ENCODE measurements at places on chromosomes 7 and 10.

DNA sequence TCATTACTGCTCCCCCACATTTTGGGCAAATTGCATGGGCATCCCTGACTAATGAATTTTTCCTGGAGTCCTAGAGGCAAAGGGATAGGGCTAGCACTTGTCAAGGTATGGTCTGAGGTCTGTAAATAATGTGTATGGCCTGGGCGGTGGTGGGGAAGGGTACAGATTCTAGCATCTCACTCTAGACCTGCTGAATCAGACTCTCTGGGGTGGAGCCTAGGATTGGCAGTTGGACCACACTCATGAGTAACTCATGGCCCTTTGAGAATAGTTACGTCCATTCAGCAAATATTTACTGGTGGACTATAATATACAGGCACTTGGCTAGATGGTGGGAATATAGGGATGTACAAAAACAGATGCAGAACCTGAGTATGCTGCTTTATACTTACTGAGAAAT lies 118.0 kb downstream of the CELF2 start:
- DNase-seq = no peak

GRCh38 chr7:32163896-32164295 lies 93.7 kb upstream of the PDE1C start:
- DNase-seq = no peak

- no peak for DNase-seq
These were observed 225.2 kb upstream of the FZD1 start for GRCh38 chr7:91039033-91039432.

DNA sequence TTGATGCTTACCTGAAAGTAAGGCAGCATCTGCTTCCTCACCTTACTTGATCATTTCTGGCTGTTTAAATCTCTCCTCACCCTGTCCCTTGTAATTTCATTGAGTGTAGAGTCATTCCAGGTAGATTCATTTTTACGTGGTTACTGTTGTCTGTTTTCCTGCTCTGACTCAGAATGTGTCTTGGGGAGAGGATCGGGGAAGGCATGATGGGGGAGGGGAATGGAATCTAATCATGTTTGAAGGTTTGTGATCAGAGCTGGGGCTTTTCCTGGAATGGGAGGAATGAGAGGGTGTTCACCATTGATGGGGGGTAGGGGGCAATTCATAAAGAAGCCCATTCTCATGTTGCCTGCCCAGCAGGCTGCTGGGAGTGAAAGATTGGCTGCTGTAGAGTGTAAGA lies 18.7 kb downstream of the SEC24C start:
- no peak for DNase-seq

DNA sequence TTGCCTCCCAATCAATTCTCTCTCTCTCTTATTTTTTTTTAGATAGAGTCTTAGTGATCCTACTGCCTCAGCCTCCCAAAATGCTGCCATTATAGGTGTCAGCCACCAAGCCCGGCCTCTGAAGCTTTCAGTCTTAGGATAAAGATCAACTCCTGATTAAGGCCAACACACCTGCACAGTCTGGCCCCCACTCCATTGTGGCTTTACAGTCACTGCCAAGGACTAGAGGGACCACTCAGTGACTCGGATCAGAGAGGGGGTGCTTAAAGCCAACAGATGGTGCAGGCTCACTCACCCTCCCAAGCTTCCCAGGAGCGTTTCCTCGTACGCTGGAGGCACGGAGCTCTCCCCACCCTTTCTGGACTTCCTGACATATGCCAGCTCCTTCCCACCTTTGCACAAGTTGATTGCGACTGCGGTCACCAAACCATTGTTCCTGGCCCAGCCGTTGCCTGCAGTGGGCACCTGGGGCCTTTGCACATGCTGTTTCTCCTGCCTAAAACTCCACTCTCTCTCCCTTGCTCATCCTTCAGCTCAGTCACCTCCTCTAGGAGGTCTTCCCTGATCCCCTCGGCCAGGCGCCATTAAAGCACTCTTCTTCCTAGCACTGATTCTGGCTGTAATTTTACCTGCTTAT lies 1.7 kb upstream of the CDH23 start:
- DNase-seq = no peak

- DNase-seq = no peak
These were observed 33.9 kb downstream of the LRRC4 start for GRCh38 chr7:127997226-127997922.

DNA sequence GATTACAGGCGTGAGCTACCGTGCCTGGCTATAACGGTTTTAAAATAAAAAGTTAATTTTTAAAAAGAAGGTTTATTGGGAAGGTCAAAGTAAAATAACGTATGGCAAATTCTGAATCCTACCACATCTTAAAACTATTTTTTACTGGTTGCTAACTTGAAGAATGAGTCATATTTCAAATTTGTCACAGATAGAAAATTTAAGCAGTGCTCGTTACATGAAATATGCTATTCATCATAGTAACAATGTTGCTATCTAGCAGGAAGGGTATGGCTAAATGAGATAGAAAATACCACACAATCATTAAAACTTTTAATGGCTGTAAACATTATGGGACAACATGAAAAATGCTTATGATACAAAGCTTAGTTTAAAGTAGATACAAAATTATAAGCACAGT lies 500.5 kb downstream of the PHTF2 start:
- DNase-seq = no peak

DNA sequence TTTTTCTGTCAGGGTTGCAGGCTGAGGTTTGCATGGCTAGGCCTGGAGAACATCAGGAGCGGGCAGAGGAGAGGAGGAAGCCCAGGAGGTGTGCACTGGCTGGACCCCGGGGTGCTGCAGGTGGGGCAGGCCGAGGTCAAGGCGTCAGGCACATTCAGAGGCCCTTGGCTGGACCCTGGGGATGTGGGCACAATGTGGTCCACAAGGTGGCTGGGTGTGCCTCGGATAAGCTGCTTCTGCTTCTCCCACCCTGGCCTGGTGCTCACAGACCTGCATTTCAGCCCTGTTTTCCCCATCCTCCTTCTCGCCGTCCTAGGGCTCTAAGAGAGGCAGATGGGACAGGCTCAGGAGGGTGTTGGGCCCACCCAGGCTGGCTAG lies 108.2 kb downstream of the ADCY1 start:
- DNase-seq = no peak

DNA sequence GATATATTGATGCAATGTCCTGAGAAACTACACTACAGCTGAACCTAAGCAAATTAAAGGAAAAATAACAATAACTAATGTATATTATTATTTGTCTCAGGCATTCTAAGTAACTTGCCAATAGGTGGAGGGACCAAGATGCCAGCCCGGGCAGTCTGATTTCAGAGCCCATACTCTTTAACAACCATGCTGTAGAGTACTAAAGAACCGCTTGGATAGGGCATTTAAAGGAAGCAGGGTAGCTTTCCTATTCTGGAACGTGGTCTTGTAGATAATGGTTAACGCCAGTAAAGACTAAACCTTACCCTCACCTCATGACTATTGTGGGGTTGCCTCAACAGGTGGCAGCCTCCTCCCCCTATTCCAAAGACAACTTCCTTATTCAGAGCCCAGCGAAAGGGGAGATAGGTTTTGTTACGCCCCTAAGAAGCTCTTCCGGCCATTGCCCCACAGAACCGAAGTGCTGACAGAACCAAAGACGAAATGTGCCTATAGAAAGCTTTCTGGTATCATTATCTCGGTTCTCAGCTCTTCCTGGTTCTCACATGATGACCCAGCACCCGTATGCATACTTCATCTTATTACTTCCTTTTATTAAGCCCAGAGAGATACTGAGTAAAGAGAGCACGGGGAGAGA lies 707 bp upstream of the C1GALT1 start:
- peak; percentile 52 for DNase-seq

DNA sequence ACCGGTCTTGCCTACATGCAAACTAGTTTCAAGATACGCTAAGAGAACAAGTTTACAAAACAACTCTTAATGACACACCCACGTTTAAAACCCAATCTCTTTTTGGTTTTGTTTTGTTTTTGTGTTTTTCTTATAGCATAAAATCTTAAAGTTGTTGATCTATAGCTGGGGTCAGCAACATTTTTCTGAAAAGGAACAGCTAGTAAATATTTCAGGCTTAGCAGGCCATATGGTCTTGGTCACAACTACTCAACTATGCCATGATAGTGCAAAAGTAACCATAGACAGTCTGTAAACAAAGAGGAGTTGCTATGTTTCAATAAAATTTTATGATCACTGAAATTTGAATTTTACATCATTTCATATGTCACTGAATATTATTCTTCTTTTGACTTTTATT lies 327.4 kb downstream of the AGMO start:
- DNase-seq = no peak

DNA sequence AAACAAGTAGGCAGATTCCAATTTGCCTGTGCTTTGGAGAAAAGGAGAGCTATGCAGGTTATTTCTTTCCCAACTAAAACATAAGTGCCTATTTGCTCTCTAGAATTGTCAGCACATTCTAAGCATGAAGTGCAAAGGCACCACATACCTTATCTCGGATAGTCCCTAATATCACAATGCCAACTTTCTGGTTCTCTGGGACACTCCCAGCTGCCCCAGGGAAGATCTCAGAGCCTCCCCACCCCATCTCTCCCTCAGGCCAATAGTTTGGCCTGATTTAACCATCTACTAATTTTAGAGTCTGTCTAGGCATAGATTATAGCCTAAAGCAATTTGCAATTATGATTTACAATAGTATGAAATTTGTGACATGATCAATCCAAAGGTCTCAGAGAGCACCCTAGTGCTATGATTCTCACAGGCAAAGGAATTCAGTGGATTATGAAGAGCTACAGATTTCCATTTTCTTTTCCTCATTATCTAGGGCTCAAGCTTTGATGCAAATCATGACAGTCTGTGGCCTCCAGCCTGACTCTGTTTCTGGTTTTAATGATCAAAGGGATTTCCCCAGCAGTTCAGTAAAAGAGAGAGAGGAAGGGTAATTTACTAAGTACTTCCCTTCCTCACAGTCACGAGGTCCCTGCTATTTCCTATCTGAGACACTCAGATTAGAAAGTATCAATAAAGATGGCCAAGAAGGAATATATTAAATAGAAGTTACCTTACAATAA lies 29.0 kb upstream of the IL6 start:
- no peak for DNase-seq

- DNase-seq = no peak
These were observed 80.0 kb downstream of the PAX2 start for GRCh38 chr10:100825325-100825875.

- no peak for DNase-seq
These were observed 89.1 kb downstream of the CELF2 start for GRCh38 chr10:11106621-11107374.

DNA sequence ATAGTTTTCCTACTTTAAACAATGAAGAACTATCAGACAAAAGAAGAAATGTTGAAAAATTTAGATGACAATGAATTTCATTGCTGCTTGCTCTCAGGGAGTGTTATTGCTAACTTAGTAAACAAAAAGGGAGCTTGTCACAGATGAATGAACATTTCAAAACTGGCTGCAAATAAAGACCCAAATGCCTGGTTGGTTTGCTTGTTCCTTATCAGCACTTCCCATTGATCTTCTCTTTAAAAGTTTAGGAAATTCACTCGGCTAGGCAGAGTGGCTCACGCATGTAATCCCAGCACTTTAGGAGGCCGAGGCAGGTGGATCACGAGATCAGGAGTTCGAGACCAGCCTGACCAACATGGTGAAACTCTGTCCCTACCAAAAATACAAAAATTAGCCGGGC lies 167.2 kb downstream of the RAPGEF5 start:
- DNase-seq = no peak

- no peak for DNase-seq
These were observed 19.7 kb downstream of the TRDMT1 start for GRCh38 chr10:17181751-17182150.

DNA sequence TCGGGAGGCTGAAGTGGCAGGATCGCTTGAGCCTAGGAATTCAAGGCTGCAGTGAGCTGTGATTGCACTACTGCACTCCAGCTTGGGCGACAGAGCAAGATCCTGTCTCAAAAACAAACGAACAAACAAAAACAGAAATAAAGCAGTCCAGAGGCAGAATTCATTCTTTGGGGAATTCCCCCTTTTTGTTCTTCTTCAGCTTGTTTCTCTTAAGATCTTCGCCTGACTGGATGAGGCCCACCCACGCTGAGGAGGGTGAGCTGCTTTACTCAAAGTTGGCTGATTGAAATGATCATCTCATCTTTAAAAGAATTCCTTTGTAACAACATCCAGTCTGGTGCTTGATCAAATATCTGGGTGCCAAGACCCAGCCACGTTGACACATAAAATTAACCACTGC lies 10.7 kb downstream of the MRC1 start:
- no peak for DNase-seq

- DNase-seq = no peak
These were observed 605.5 kb downstream of the XPNPEP1 start for GRCh38 chr10:109317746-109318366.

- no peak for DNase-seq
These were observed 6.3 kb downstream of the PITX3 start for GRCh38 chr10:102234888-102235597.

GRCh38 chr7:116683786-116684185 lies 11.8 kb downstream of the MET start:
- DNase-seq = no peak

DNA sequence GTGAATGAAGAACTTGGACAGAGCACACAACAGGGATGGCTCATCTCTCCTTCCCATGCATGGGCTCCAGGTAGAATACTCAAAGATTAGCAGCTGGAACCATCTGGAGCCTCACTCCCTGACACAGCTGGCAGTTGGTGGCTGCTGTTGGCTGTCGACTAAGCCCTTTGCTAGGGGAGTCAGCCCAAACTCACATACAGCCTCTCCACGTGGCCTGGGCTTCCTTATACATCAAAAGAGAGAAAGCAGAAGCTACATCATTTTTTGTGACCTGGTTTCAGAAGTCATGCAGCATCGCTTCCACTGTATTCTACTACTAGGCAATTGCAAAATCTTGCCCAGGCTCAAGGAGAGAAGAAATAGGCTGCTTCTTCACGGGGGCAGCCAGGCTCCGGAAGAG lies 24.4 kb downstream of the ASNS start:
- no peak for DNase-seq

GRCh38 chr7:103711413-103711812 lies 265.4 kb upstream of the SLC26A5 start:
- no peak for DNase-seq

DNA sequence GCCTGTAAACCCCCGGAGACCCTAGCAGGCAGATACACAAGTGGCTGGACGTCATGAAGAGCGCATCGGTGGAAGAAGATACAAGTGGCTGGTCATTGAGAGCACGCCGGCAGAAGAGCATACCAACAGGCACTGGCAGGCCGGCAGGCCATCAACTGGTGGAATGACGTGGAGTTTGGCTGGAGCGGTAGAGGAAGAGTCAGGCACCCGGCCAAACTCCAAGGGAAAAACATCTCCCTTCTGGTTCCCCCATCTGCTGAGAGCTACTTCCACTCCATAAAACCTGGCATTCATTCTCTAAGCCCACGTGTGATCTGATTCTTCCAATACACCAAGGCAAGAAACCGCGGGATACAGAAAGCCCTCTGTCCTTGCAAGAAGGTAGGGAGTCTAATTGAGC lies 113.4 kb upstream of the NPSR1 start:
- DNase-seq = no peak
